ENCODE measurements at places on chromosomes 3 and 15.

- DNase-seq = no peak
Measured at GRCh38 chr3:17201538-17201937, 316.8 kb downstream of the PLCL2 start.

DNA sequence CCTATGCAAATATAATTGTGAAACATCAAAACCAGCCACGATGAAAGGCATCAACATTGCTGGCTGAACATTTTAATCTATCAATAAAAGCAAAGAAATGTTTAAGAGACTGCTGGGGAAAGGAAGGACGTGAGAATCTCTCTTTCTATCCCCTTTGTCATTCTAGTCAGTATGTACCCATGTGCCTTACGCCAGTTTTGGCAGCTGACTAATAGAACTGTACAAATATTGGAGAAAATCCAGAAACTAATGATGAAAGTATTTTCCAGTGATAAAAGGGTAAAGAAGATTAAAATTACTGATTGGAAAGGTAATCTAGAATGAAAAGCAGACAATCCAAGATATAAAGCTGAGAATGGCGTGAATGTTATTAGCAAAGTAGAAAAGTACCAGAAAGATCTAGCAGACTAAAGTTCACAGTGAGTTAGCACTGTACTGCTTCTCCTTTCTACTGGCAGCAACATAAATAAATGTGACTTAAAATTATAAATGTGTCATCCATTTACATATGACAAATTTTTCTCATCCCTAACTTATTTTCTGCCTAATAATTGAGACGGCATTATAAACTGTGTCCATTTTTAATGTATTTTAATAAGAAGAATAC lies 401.9 kb upstream of the CNTN4 start:
- DNase-seq = no peak

DNA sequence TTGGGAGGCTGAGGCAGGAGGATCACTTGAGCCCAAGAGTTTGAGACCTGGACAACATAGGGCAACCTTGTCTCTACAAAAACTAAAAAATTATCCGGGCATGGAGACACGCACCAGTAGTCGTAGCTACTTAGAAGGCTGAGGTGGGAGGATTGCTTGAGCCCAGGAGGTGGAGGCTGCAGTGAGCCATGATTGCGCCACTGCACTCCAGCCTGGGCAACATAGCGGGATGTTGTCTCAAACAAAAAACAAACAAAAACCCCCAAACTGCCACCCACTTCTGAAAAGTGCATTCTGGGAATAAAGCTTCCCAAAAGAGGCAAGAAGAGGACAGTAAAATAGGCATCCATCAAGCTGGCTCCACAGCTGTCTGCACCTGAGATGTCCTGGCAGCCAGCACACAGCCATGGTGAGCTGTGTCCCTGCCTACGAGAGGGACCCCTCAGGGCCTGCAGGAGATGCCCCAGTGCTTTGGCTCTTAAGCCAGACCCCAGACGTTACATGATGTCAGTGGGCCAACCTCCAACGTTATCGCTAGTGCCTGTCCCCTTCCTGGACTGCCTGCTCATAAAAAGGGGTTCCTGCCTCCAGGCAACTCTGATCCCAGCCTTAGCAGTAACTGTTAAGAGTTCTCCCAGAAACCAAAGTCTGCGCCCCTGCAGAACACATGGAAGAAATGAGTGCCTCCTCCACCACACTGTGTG lies 101.1 kb downstream of the LRIG1 start:
- DNase-seq = no peak

GRCh38 chr15:90037961-90038631 lies 37.0 kb downstream of the ZNF710 start:
- no peak for DNase-seq

DNA sequence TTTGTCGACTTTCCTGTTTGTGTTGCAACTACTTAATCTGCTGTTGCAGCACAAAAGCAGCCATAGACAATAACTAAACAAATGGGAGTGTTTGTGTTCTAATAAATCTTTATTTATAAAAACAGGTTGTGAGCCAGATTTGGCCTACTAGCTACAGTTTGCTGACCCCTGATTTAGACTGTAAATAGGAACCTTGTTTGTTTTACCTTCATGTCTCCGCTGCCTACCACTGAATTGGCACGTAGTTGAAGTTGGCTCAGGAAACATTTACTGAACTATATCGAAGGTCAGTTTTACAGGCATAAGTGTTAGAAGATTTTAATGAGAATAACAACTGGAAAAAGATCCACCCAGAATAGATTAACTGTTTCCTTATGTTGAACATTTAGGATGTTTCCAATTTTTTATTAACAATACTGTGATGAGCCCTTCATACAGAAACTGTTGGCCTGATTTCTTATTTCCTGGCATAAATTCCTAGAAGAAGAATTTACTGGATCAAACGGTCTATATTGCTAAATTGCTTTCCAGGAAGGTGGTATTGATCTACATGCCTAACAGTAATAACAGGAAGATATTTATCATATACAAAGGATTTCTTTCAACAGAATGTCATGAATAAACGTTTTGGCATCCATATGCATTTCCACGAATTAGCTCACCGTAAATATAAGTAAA lies 156.2 kb upstream of the NR2E3 start:
- DNase-seq = no peak

- no peak for DNase-seq
Measured at GRCh38 chr15:97517737-97518136, 442.8 kb upstream of the ARRDC4 start.

DNA sequence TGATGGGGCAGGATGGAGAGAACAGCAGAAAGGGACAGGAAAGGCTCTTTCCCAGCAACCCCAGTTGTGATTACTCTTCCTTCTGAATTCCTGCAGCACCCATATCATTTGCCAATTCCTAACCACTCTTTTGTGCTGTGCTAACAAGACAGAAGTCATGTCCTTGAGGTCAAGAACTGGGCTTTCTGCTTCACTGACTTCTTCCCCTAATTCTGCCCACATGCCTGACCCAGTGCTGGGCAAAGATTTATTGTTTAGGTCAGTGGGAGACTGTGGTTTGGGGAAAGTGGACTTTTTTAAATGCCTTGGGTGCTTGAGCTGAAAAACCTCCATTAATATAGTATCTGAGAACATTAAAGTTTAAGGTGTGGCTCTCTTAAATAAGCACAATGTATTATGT lies 4.2 kb upstream of the EFCAB12 start:
- DNase-seq = no peak

DNA sequence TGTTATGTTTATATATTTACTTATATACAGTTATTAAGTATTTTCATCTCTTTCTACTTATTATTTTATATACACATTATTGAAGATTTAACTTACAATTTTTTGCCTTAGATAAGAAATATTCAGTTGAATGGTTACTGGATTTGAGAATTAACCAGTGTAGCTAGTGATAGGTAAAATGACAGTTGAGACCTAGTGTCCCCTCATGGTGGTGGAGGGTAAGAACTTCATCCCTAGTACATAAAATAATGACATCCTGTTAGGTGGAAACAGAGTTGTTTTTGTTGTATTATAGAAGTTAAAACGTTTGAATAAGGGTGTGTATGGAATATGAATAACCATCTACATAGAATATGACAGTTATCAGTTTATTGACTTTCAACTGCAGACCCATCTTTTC lies 1152.4 kb upstream of the ALCAM start:
- no peak for DNase-seq

GRCh38 chr15:98586066-98586465 lies 62.3 kb upstream of the IGF1R start:
- DNase-seq = no peak

DNA sequence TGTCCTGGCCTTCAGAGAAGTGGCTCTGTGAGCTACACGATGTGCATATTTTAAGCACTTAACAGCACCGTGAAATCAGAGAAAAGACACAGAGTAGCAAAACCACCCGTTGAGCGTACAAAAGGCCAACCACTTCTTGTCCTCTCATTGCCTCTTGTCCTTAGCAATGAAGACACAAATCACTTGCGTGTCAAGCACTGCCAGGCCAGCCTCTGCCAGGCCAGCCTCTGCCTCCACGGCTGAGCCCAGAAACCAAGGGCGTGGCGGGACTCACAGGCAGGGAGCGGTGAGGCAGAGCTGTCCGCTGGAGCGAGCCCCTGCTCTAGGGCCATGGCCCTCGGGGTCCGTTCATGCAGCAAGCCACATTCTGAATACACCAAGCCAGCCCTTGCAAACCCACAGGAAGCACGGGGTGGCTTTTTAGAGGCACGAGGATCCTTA lies 4.0 kb downstream of the MUC4 start:
- peak; percentile 19 for DNase-seq

GRCh38 chr3:183131735-183132134 lies 30.8 kb downstream of the LAMP3 start:
- DNase-seq = no peak

DNA sequence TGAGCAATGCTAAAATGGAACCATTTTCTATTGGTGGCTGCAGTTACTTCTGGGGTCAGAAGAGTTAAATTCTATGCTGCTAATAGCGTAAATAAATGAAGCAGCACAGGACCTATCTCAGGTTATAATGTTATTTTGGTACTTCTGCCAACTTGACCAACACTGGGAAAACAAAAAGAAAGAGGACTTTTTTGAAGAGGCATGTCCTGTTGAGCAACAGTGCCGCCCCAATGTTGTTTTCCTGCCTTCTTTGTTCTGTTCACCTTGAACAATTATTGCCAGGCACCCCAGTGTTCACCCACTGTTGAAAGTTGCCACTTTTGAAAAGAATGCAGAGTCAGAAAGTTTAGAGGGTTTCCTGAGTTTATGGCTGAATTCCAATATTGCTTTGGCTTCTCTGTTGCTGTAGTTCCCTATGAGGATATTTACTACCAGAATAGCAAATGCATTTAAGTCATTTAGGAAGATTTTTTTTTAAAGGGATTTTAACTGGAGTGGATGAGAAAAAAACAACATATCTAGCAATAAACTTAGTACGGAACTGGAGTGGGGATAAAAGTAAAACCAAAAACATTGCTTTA lies 679.0 kb upstream of the DPPA4 start:
- no peak for DNase-seq

GRCh38 chr15:65076486-65077290 lies at the start of gene KBTBD13:
Gene KBTBD13 (plus strand): TSS chr15:65076746. CDS start chr15:65076816, 70 bp downstream.
- no peak for DNase-seq

DNA sequence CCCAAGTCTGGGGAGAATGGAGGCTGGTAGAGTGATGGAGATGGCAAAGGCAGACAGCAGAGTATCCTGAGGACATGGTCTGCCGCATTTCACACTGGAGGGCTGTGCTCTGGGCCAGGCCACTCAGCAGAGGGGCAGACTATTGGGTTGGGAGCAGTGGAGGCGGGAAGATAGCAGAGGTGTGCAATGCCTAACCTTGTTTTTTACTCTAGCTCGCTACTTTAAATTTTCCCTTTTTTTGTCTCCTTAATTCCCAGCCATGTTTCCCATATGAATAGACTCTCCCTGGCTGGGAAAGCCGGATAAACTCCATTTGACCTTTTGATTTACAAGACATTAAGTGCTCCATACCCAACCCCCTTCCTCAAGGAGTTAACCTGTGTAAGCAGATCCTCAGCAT lies 33.5 kb upstream of the ST6GAL1 start:
- no peak for DNase-seq

DNA sequence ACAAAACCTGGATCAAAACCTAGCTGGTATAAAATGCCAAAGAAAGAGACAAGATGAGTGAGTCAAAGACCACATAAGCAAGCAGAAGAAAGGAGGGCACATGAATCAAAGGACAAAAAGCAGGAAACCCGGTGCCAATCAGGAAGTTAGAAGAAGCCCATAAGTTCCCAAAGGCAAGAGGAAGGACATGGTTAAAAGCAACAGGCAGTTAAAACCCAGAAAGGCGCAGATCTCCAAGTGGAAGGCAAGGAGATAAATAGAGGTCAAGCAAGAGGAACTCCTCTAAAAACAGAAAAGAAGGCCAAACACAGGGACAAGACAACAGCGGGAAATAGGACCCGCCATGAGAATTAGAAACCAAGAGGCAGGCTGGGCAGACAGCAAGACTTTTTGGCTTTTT lies 4.4 kb downstream of the TMOD2 start:
- no peak for DNase-seq

DNA sequence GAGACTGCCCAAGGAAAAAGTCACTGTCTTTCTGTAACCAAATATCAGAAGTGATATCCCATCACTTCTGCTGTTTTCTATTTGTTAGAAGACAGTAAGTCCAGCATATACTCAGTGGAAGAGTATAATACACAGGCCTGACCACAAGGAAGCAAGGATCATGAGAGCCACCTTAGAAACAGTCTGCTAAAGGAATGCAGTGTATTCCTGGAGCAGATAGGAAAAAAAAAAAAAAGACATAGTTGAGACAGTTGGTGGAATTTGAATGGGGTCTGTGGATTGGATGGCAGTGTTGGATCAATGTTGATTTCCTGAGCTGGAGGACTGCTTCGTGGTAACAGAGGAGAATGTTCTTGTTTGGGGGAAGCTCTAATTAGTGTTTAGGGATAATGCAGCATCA lies 26.5 kb upstream of the FBXL2 start:
- DNase-seq = no peak

- DNase-seq = no peak
Measured at GRCh38 chr3:108513961-108514360, 3.6 kb upstream of the MYH15 start.

DNA sequence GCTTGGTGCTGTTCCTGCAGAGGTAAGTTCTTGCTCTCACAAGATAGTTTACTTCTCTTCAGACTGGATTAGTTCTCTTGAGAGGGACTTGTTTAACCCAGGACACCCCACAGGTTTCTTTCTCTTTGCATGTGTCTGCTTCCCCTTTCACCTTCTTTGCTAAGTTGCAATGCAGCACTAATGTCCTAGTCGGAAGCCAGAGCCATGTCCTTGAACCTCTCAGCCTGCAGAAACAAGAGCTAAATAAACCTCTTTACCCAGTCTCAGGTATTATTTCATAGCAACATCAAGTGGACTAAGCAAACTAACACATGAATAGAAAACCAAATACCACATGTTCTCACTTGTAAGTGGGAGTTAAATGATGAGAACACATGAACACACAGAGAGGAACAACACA lies 915.2 kb downstream of the NSUN3 start:
- DNase-seq = no peak

DNA sequence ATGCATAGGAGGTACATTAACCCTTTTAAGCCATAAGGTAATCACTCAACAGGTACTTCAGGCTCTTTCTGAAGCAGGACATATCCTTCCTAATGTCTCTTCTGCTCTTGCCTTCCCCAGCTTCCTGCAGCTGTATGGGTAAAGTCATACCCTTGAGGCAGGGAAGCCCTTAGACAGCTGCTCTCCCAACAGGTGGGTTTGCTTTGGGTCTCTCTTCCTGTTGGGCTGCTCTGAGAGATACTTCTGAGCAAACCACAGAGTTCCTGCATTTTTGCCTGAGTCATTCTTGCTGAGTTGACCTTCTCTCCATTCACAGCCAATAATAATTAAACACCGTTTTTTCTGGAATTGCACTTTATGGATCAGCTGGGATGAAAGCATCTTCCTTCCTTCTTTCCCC lies 2.0 kb upstream of the TRAT1 start:
- no peak for DNase-seq

DNA sequence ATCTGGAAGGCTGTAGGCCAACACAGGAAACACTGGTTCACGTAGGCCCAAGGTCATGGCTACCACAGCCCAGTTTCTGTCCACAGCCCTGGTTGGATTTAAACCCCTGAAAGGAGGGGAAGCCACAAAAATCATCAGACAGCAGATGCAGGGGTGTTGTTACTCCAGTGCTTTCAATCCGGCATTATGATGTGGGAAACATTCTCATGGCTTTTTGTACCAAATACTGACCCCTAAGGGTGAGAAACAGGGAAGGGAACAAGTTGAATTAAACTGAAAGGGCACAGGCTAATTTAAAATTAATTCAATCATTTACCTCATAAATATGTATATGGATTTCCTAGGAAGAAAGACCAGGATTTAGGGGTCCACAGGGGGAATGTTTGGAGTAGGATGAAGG lies 375.6 kb downstream of the CTNNB1 start:
- DNase-seq = no peak

Measured in transverse colon (tissue), 4 donors.